ENCODE measurements at places on chromosomes 3 and 15. TPM values are rescaled to one million over a fixed set of nuclear protein-coding genes. Genes with fewer than 3 reads are reported as not detected.

The TICRR gene
- 17.9 TPM for polyA plus RNA-seq

The WDR93 gene
- polyA plus RNA-seq, result 3.7 TPM

The GOLGA6D gene
- 0.57 TPM for polyA plus RNA-seq

The AADACL2 gene
- polyA plus RNA-seq, result not detected

The GRAMD2A gene
- 10.6 TPM for polyA plus RNA-seq

The SLC28A2 gene
- polyA plus RNA-seq, result 1.0 TPM

The GBE1 gene
- 29.7 TPM for polyA plus RNA-seq

The USP19 gene
- polyA plus RNA-seq, result 56.3 TPM

The CRBN gene
- polyA plus RNA-seq, result 85.1 TPM

The COL6A5 gene
- polyA plus RNA-seq, result 0.07 TPM

The FANCD2OS gene
- 0.81 TPM for polyA plus RNA-seq

The SERPINI1 gene
- polyA plus RNA-seq, result 39.9 TPM

The CXCR6 gene
- polyA plus RNA-seq, result 0.63 TPM

The HGD gene
- 97.3 TPM for polyA plus RNA-seq

The KCNH8 gene
- 1.8 TPM for polyA plus RNA-seq

The TP53BP1 gene
- polyA plus RNA-seq, result 110 TPM

The SPINK8 gene
- polyA plus RNA-seq, result 0.43 TPM

The CCDC54 gene
- polyA plus RNA-seq, result 0.28 TPM

The IMPG2 gene
- polyA plus RNA-seq, result 0.76 TPM

The ECE2 gene
- polyA plus RNA-seq, result not detected

The SV2B gene
- 0.67 TPM for polyA plus RNA-seq

The NECTIN3 gene
- polyA plus RNA-seq, result 42.1 TPM

The ARGFX gene
- not detected for polyA plus RNA-seq

The CPOX gene
- 27.1 TPM for polyA plus RNA-seq

The GPR62 gene
- polyA plus RNA-seq, result 0.48 TPM

The SOX2 gene
- polyA plus RNA-seq, result 0.30 TPM

The COLQ gene
- 10.1 TPM for polyA plus RNA-seq

The NAA80 gene
- polyA plus RNA-seq, result 9.8 TPM

The C3orf20 gene
- 0.32 TPM for polyA plus RNA-seq

The TMC3 gene
- 0.17 TPM for polyA plus RNA-seq

The CCR3 gene
- not detected for polyA plus RNA-seq

The WWTR1 gene
- polyA plus RNA-seq, result 102 TPM

The MST1R gene
- polyA plus RNA-seq, result 2.8 TPM

The GPR176 gene
- 15.9 TPM for polyA plus RNA-seq

The GHSR gene
- not detected for polyA plus RNA-seq

The PIERCE2 gene
- 6.6 TPM for polyA plus RNA-seq

The SEMA4B gene
- polyA plus RNA-seq, result 43.0 TPM

The IQCH gene
- 10.0 TPM for polyA plus RNA-seq

The PLA2G4F gene
- 25.0 TPM for polyA plus RNA-seq

The STXBP5L gene
- polyA plus RNA-seq, result 0.33 TPM

The MAGEF1 gene
- 78.9 TPM for polyA plus RNA-seq

The WDR72 gene
- polyA plus RNA-seq, result 82.4 TPM

The GCSAM gene
- polyA plus RNA-seq, result 3.0 TPM

The NEO1 gene
- 167 TPM for polyA plus RNA-seq

The TRPM1 gene
- polyA plus RNA-seq, result 0.07 TPM

All from left kidney (tissue), 8 donors.